ENCODE measurements at places on chromosomes 13 and 19. TPM values are rescaled to one million over a fixed set of nuclear protein-coding genes. Genes with fewer than 3 reads are reported as not detected.

DNA sequence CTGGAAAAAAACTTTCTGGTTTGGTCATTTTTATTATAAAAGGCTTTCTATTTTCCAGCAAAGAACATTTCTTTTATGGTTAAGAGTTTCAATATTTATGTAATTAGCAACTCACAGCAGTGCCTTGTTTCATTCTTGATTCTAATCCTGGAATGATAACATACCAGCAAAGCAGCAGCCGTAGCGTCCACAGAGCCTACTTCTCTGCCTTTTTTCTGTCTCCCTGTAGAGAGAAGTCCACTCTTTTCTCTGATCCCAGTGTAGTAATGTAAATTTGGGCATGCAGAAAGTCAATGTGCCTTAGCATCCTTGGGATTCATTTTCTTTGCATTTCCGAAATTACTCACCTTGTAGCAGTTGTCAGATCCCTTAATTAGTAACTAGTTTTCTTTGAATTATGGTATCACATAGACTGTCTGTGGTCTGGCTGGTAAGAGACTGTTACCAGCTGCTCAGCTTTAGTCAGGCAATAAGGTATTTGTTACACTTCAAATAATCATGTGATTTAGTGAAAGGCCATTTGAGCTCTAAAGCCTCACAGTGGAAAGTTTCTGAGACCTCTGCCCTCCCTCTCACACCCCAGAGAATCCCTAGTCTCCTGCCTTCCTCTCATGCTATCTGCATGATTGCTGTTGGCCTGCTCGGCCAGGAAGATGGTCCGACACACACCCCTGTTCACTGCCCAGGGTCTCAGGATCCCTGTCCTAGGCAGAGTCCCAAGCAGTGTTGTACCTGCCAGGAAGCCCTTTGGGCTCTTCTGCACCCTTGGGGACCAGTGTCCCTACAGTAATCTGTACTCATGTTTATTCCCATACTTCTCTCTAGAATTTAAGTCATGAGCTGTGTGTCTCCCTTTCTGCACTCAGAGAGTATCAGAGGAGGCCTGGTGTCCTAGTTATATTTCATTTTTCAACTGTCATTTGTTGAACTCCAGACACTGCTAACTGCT is 86.3 kb downstream of the LRCH1 start:
- no peaks in the 10 kb centered on the region for H3K27me3 ChIP-seq
- H3K27ac ChIP-seq: no peak overlapping the region
- no peak for DNase-seq
- no peaks in the 10 kb centered on the region for H3K36me3 ChIP-seq
- peaks cover 4% of the 10 kb centered on the region for H3K4me1 ChIP-seq
- H3K4me3 ChIP-seq: no peak overlapping the region

DNA sequence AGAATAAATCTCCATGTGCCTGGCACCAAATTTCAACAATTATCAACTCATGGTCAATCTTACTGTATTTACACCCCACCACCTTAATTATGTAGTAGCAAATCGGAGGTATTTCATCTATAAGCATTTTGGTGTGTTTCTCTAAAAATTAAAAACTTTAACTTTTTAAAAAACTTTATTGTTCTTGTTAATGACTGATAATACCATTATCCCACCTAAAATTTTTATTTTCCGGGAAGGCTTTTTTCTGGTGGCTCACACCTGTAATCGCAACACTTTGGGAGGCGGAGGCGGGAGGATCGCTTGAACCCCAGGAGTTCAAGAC is 453 bp upstream of the PDCD2L start:
- H3K4me1 ChIP-seq: peaks cover 26% of the 10 kb centered on the region
- peak overlapping the region; percentile 61 for H3K27ac ChIP-seq
- no peaks in the 10 kb centered on the region for H3K27me3 ChIP-seq
- H3K36me3 ChIP-seq: peaks cover 22% of the 10 kb centered on the region

DNA sequence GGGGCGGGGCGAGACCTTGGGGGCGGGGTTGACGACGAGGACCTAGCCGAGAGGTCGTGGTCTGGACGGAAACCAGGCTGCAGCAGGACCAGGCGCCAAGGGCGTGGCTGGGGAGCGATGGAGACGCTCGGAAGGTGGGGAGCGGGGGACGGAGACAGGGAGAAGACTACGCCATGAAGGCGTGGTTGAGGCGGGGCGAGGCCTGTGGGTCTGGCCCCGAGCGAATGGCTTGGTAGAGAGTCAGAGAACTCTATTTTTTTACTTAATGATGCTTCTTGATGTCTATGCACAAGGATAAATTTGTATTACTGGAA is 674 bp upstream of the FBXL12 start:
- DNase-seq: no peak
- H3K4me3 ChIP-seq: peak overlapping the region; percentile 69
- H3K36me3 ChIP-seq: no peaks in the 10 kb centered on the region
- H3K4me1 ChIP-seq: peaks cover 9% of the 10 kb centered on the region
- H3K27me3 ChIP-seq: no peaks in the 10 kb centered on the region

DNA sequence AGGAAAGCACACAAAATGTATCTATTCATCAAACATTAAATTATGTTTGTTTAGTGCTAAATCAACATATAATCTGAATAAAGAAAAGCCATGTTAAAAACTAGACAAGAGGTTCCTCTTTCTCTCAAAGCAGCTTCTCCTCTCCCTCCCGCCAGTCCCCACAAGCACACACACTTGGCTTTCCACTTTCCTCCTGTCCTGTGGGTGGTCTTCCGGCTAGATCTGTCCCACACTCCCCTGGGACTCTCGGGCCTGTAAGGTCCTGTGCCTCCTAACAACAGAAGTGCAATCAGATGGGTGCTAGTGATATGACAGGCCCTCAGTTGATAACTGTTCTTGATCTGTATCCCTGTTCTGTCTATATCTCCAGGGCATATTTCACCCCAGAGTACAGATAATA is 45.6 kb upstream of the RAP2A start:
- H3K4me1 ChIP-seq: peaks cover 9% of the 10 kb centered on the region
- DNase-seq: no peak
- no peaks in the 10 kb centered on the region for H3K27me3 ChIP-seq
- no peak overlapping the region for H3K4me3 ChIP-seq
- no peak overlapping the region for H3K27ac ChIP-seq

GRCh38 chr13:106034201-106034600 is 501.3 kb downstream of the EFNB2 start:
- no peaks in the 10 kb centered on the region for H3K27me3 ChIP-seq
- H3K27ac ChIP-seq: no peak overlapping the region
- H3K4me1 ChIP-seq: no peaks in the 10 kb centered on the region

DNA sequence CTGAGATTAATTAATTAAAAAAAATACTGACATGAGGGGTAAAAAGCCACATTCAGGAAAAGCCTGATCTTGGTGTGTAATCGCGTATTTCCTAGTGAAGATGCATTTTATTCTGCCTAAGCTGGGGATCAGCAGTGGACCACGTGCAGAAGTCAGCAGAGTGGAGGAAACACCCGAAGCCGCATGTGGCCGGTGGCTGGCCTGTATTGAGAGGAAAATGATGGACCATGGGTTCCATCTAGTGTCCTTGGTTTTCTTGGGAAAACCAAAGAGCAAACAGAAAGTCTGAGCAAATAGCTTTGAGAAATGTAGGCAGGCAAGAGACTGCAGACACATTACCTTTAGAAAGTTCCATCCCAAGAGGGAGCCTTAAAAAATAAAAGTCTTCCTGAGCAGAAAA is 23.7 kb upstream of the SHISA2 start:
- no peak for DNase-seq
- H3K4me1 ChIP-seq: no peaks in the 10 kb centered on the region
- H3K36me3 ChIP-seq: no peaks in the 10 kb centered on the region
- no peak overlapping the region for H3K27ac ChIP-seq

ZNF439 gene
- 21.0 TPM for total RNA-seq

- H3K4me3 ChIP-seq: no peak overlapping the region
- no peaks in the 10 kb centered on the region for H3K27me3 ChIP-seq
- no peak for DNase-seq
- H3K27ac ChIP-seq: no peak overlapping the region
Observed at GRCh38 chr13:29800687-29801086, 49.7 kb downstream of the UBL3 start.

DNA sequence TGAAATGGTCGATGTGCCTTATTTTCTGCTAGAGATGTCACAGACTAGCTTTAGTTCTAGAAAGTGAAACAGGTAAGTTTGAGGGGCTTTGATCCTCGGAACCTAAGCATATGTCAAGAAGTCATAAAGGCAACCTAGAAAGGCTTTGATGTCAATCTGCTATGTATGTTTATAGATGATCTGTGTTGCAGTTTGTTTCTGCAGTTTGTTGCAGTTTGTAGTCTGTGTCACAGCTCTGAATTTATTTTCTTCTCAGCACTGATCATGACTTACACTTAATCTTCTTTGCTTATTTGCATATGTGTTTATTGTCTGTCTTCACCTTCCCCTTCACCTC is 5.9 kb downstream of the LSM14A start:
- no peaks in the 10 kb centered on the region for H3K27me3 ChIP-seq
- H3K27ac ChIP-seq: no peak overlapping the region
- H3K4me3 ChIP-seq: no peak overlapping the region
- no peak for DNase-seq

DNA sequence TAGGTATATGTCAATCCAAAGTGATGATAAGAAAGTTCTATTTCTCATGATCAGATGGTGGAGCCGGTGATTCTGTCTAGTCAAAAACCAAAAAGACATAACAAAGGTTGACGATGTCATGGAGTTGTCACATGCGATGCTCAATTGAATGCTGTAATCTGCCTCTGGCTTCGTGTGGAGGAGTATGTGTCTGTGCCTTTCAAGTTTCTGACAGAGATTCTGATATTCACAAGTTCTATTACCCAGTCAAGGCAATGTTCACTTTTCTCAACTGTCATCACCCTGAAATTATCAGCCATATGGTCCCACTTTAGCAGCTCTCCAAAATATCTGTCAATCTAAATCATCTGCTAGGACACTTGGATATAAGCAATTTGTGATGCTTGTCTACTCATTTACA is 367.6 kb upstream of the PRR20A start:
- no peaks in the 10 kb centered on the region for H3K4me1 ChIP-seq
- no peak overlapping the region for H3K27ac ChIP-seq
- no peaks in the 10 kb centered on the region for H3K27me3 ChIP-seq
- DNase-seq: no peak
- H3K36me3 ChIP-seq: no peaks in the 10 kb centered on the region

PNKP gene
- total RNA-seq: 129 TPM

DNA sequence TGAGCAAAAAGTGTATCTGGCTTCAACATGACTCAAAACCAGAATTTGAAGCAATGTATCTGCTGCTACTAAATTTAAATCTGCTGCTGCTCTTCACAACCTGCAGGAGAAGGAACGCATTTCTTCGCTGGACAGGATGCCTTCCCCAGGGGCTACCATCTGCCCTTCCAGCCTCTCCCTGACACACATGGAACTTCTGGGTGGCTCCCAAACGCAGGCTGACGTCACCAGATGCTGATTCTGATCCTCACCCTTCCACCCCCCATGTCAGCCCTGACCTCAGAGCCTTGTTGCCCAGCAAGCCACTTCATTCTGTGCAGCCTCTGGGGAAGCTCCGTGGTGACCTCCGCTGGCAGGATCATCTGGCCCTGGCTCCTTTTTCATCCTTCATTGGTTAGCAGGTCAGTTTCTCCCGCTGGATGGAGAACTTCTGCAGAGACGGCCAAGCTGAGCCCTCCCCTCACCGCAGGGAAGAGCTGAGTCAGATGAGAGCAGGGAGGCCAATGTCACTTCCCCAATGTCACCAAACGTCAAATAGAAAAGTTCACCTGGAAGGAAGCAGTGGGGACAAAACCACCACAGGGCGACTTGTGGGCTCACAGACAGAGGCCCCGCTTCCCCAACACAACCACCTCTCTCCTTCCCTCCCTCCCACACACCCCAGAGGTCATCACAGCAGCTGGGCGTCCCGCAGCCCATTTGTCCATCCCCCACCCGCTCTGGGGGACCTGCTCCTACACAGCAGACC is 14.0 kb upstream of the RAB20 start:
- no peaks in the 10 kb centered on the region for H3K36me3 ChIP-seq
- no peaks in the 10 kb centered on the region for H3K4me1 ChIP-seq
- H3K27ac ChIP-seq: no peak overlapping the region
- no peak overlapping the region for H3K4me3 ChIP-seq
- no peak for DNase-seq

- peaks cover 39% of the 10 kb centered on the region for H3K4me1 ChIP-seq
- H3K27me3 ChIP-seq: peaks cover 74% of the 10 kb centered on the region
- H3K4me3 ChIP-seq: peak within 1 kb of the TSS; percentile 32
- H3K27ac ChIP-seq: no peak within 1 kb of the TSS
Observed at GRCh38 chr19:1000095-1000494, at the start of gene GRIN3B. GRIN3B (plus strand) TSS chr19:1000419; CDS start chr19:1000438, 19 bp downstream.

DIS3 gene
- 36.9 TPM for total RNA-seq

DNA sequence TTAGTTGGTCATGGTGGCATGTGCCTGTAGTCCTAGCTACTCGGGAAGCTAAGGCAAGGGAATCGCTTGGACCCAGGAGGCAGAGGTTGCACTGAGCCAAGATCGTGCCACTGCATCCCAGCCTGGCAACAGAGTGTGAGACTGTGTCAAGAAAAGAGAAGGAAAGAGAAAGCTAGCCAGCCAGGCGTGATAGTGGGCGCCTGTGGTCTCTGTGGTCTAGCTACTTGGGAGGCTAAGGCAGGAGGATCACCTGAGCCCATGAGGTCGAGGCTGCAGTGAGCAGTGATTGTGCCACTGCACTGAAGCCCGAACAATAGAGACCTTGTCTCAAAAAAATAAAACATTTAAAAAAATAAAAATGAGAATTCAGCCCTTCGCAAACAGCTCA is 33.3 kb downstream of the TIMM13 start:
- no peak overlapping the region for H3K27ac ChIP-seq
- DNase-seq: no peak
- no peaks in the 10 kb centered on the region for H3K36me3 ChIP-seq
- peaks cover 11% of the 10 kb centered on the region for H3K4me1 ChIP-seq
- no peaks in the 10 kb centered on the region for H3K27me3 ChIP-seq

Measured in T-cell (primary cell).